ENCODE measurements at places on chromosomes 5 and 9.

- DNase-seq, result no peak
Observed at GRCh38 chr9:87854580-87854955, 28.1 kb upstream of the SPATA31E1 start.

DNA sequence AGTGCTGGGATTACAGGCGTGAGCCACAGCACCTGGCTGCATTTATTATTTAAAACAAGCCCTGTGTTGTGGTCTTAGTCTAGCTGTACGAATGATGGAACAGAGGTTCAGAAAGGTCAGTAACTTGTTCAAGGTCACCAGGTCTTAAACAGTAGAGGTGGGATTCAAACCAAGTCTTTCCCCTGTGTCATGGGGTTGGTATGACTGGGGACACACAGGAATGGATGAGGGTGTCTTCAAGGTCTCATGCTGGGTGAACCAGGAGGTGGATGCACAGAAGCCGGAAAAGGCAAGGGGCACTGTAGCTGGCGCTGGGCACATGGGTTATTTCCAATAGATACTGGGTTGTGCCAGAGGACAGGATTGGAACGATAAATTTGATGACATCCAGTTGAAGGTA is 32.2 kb upstream of the TJP2 start:
- no peak for DNase-seq

GRCh38 chr5:93236807-93237421 is 344.1 kb downstream of the NR2F1-AS1 start:
- no peak for DNase-seq

- DNase-seq, result no peak
Observed at GRCh38 chr5:82384034-82384750, 106.0 kb upstream of the RPS23 start.

DNA sequence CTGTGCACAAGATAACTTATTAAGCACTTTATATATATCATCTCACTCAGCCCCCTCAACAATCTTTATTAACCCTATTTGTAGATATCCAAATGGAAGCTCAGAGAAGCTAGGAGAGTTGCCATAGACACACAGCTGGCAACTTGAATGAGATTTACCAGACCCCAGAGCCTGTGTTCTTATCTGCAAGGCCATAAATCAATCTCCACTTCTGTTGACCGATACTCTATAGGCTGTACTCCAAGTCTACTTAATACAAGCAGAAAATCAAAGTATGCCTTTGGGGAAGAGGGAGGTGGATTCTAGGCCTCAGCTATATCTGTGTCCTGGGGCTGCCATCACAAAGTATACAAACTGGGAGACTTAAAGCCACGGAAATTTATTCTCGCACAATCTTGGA is 6.0 kb upstream of the IL9 start:
- DNase-seq, result no peak

DNA sequence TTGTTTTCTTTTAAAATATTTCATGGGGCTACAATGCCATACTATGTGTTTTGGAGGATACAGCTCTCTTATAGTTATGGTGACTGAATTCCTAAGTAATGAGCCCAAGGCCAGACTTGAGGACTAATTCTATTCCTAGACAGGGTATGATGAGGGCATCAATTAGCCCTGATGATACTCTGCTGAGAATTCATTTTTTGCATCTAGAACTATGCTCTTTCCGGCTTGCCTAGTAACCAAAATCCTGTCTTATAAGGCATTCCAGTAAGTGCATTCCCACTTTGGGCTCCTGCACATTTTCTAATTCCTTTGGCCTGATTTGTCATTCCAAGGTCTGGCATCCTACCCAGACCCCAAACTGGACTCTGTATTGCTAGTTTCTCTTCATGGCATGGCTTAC is 62.4 kb downstream of the MAT2B start:
- DNase-seq, result no peak

DNA sequence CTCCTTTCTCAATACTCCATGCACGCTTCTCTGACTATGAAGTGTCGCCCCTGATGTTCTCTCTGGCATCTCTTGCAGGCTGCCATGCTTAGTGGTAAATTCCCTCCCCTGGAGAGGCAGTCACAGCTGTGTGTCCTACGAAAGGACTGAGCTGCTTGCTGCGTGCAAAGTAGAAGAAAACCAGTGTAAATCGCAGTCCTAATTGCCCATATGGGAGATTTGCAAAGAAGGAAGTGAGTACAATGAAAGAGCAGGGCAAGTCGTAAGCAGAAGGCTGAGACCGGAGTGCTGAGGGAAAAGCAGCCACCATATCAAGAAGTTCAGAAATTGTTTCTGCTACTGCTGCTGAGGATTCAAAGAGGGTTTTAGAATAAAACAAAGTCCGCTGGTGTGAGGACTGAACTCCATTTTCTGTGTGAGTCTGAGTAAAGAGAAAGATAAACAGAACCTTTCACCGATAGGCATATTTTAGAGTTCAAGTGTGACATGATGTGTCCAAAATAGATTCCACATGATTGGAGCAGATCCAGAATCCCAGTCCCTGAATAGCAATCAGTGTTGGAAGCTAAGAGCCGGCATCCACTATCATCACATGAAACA is 507.8 kb upstream of the MPDZ start:
- no peak for DNase-seq

DNA sequence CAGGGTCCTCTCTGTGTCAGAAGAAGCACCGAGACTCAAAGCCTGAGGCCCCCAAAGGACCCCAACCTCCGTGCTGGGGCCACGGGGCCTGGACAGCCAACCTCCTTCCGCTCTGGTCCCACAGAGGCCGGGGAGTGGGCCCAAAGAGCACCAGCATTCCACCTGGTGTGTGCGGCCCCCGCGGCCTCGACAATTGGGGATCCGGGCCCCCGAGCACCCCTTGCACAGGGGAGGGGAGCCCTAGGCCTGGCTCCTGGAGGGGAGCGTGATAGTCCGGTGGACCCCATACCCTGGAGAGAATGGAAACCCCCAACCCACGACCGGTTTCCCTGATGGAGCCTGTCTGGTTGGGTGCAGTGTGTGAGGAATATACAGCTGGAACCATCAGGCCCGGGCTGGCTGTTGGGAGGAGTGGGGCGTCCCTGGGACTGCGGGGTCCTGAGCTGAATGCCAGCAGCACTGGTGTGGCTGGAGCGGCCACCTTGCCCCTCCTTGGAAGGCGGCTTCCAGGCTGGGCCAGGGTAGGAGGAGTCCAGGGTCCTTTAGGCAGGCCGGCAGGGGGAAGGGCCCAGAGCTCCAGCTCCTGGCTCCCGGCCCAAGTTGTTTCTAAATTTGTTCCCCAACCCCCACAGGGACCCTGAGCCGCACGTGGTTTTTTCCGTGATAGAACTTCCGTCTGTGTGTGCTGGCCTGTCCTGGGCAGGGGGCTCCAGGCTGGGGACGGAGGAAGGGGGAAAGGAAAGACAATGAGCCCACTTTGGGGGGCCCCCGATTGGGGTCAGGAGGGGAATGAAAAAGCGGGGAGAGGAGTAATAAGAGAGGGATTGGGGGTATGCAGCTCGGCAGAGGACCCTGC is 825 bp upstream of the TOR4A start:
- DNase-seq, result no peak

GRCh38 chr5:65831276-65831675 is 95.1 kb upstream of the ERBIN start:
- no peak for DNase-seq

DNA sequence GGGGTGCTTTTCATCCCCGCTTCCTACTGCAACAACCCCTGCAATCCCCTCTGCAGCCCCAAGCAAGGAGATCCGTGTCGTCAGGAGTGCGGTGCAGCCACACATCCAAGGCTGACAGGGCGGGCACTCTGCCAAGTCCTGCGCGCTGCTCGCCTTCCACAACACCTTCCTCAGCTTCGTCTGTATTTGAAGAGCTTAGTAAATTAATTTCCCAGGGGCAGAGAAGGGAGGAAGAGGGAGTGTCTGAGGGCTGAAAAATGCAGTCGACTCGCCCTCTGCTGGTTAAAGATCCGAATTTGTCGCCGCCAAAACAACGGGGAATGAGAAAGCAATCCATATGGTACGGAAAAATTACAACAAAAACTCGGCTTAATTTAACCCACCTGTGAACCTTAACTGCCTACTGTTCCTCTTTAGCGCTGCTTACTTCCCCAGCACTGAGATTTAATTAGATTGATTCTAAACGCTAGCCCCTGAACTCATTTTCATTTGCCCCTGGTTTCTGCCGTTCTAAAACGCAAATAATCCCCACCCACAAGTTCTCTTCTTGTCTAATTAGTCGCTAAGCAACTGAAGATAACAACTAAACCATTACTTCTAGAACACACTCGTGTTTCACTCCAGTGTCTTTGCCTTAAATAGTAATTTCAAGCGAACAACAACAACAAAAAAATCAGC is 10.9 kb upstream of the PCDHB1 start:
- DNase-seq, result peak; percentile 47

- no peak for DNase-seq
Observed at GRCh38 chr9:15468145-15468544, 42.6 kb downstream of the PSIP1 start.

- no peak for DNase-seq
Observed at GRCh38 chr5:180869587-180869986, 8.5 kb upstream of the ZFP62 start.

GRCh38 chr9:129868872-129869486 is 33.7 kb downstream of the USP20 start:
- no peak for DNase-seq

DNA sequence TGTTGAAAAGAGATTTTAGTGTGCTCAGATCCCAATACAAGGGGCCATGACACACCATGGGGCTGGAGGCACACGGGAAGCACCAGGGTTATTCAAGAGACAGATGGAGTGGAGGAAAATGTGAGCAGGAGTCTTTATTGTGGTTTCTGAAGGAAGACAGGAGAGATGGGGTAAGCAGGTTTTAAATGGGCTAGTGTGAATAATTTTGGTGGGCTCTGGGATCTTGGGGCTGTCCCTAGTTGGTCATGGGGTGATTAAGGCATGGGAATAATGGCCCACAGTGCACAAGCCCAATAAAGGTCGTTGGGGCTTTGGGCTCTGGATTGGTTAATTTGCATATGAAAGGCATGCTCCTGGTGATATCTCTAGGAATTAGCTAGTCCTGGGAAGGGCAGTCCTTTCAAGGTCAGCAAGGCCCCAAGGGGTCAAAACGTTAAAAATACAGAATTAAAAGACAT is 3.6 kb upstream of the SCGB3A2 start:
- DNase-seq, result no peak

DNA sequence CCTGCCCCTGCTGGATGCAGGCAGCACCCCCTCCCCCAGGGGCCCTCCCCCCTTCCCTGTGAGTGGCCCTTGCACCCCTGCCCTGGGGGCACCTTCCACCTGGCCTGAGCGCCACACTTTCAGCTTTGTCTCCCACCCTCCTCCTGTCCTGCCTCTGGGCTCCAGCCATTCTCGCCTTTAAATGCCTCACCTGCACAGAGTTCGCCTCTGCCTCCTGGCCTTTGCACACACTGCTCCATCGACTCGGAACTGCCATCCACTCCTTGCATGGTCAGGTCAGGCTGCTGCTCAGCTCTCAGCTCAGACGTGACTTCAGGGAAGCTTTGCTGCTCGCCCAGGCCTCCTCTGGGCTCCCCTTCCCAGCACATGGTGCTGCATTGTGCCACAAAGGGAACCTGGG is 10.2 kb downstream of the FAM163B start:
- no peak for DNase-seq

GRCh38 chr5:159786901-159787691 is 129.2 kb upstream of the ADRA1B start:
- no peak for DNase-seq

DNA sequence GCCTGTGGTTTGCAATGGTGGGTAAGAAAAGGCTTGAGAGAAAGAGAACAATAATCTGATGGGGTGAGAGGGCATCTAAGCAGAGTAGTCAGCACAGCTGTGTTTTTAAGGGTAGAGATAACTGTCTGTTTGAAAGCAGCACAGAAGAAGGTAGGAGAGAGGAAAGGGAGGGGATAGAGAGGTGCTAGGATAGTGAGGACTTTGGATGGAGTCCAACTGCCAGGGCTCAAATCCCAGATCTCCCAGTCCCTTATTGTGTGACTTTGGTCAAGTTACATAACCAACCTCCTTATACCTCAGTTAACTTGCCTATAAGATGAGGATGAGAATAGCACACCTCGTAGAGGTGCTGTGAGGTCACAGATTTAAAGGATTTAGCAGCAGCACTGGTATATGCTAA is 55.6 kb downstream of the GPR21 start:
- no peak for DNase-seq

DNA sequence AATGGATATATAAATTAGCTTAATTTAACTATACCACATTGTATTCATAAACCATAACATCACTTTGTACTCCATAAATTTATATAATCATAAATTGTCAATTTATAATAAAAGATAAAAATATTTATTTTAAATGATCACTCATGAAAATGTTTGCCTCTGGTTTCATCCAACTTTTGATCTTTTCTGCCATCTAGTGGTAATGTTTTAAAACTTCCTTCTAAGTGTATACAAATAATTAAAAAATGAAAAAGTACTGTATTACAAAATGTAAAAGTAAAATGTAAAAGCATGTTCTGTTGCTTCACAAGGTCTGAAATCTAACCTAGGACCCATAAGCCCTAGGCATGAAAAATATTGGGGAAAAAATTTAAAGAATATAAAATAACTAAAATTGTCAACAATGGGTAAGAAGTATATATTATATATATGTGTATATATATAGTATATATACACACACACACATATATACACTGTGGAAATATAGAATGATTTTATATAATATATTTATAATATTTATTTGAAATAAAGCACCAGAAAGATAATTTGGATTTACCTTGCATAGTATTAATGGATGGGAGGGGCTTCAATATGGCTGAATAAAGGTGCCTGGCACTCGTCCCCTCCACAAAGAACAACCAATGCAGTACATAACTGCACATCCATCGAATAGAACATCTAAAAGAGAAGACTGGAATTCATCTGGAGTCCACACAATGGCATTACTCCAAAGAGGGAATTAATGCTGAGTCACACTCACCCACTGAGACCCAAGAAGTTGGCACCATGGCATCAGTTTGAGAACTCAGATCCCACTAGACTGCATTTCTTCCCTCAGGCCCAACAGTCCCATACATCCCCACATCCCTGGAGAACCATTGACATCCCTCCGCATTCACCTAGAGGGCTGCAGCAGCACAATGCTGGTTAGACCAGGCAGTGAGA is 32.5 kb downstream of the ANXA1 start:
- peak; percentile 66 for DNase-seq

DNA sequence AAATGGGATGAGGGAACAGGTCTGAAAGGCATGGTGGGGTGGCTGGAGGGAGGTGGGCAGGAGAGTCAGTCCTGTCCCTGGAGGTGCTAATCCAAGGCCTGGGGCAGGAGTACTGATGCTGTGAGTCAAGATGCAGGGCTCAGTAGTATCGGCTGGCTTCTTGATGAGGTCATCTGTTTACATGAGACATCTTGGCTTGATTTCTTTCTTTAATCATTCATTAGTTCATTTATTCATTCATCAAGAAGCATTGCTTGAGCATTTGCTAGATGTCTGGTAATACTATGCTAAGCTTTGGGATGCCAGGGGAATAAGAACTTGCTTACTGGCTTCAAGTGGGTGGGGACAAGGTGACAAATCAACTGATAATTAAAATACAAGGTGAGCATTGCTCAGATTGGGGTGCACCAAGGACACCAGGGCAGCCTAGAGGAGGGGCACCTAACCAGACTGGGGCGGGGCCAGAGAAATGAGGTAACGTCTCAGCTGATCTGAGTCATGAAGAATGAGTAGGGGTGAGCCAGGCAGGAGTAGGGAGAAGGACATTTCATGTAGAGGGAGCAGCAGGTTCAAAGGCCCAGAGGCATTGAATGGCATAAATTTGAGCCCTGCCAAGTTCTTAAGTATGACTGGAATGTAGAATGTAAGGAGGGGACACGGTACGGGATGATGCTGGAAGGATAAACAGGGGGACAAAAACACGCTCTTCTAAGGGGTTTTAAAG is 88.8 kb downstream of the EGFLAM start:
- DNase-seq, result peak; percentile 49
